Endothelial cell (in vitro differentiated cells): ENCODE measurements at places on chromosomes 12 and 14.

- no peak for DNase-seq
These were observed 66.8 kb downstream of the BCL11B start for GRCh38 chr14:99205086-99205688.

DNA sequence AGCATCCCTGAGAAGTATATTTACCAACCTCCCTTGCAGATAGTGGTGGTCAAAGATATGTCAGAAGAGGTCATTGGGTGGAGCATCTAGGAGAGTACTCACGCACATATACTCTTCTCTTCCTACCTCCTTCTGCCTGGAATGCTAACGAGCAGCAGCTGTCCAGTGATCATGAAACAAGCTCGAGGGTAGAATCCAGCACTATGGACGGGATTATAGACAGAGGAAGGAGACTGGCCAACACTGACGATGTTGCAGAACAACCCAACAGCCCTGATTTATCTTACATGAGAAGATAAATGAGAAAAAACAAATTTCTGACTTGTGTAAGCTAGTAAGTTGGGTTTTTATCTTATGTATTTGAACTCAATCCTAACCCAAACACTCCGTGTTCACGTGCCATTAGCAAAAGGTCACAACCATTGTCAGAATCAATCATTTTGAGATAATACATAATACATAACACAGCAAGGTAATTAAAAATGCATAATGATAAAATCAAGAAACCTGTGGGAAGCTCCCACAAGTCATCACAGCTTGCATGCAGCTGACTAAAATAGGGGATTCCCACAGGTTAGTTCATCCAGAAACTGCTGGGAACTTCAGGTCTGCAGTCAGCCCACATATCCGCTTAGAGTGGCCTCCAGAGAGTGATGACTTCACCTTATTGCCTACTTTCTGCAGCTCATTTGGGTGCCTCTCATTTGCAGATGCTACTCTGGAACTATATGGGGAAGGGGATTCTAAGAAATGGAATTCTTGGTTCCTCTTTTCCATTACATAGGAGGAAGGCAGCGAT is 36.3 kb upstream of the STK38L start:
- DNase-seq = no peak

DNA sequence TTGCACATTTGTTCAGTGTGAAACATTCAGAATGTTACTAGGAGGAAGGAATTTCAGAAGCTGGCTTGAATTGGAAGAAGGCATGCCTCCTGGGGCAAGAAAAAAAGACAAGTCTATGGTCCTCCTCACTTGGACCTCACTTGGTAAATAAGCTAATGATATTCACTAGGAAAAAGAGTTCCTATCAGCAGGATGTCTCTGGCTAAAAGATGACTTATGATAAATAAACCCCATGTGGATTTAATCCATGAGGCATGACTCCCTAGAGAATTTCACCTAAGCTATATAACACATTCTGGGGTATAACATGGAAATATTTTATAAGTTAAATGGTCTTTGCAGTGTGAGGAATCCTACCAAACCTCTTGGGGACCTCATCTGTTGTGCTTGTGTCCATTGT is 199.9 kb downstream of the LRIG3 start:
- DNase-seq = no peak

GRCh38 chr14:43792980-43793379 is 714.1 kb downstream of the FSCB start:
- no peak for DNase-seq
